Progenitor cell of endocrine pancreas (in vitro differentiated cells): ENCODE measurements at places on chromosomes 4 and X. TPM values are rescaled to one million over a fixed set of nuclear protein-coding genes. Genes with fewer than 3 reads are reported as not detected.
A peak's percentile ranks its signal among the peaks of the same experiment; 100 is the strongest.

DNA sequence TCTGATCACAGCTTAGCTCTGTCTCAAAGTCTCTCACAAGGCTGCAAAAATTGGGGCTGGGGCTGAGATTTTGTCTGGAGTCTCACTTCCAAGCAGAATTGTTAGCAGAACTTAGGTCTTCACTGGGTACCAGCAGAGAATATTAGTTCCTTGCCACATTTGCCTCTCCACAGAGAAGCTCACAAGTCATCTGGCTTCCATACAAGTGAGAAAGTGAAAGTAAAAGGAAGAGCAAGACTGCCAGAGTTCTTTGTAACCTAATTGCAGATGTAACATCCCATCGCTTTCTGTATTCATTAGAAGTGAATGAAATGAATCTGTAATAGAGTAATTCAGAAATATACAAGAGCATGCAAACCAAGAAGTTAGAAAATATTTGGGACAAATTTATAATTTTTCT, 624.1 kb upstream of the GNPDA2 start:
- DNase-seq: no peak
- no peak overlapping the region for H3K4me3 ChIP-seq
- no peaks in the 10 kb centered on the region for H3K27me3 ChIP-seq
- no peaks in the 10 kb centered on the region for H3K36me3 ChIP-seq

DNA sequence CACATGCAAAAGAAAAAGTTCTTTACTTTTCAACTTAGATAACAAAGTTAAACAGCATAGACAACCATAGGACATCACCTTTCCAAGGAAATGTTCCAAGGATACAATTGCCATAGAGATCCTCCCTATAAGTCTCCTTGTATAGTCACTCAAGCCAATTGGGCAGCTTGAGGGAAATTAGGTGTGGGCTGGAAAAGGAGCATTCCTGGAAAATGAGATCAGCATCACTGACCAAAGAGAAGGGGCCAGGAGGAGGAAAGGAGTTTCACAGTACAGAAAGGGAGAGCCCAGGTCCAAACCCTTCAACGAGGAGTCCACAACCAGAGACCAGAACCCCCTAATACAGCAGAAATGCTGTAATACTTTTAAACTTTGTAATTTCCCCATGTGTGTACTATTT, 91.5 kb upstream of the PPARGC1A start:
- no peak for DNase-seq
- peak overlapping the region; percentile 7 for H3K27ac ChIP-seq
- H3K4me1 ChIP-seq: peaks cover 5% of the 10 kb centered on the region
- peaks cover 12% of the 10 kb centered on the region for H3K27me3 ChIP-seq
- H3K4me3 ChIP-seq: no peak overlapping the region

GRCh38 chr4:147160908-147161513, 215.3 kb upstream of the TTC29 start:
- H3K27ac ChIP-seq: no peak overlapping the region
- H3K27me3 ChIP-seq: peaks cover 7% of the 10 kb centered on the region
- no peak for DNase-seq
- peaks cover 10% of the 10 kb centered on the region for H3K4me1 ChIP-seq
- no peaks in the 10 kb centered on the region for H3K36me3 ChIP-seq
- no peak overlapping the region for H3K4me3 ChIP-seq

- peaks cover 6% of the 10 kb centered on the region for H3K4me1 ChIP-seq
- H3K36me3 ChIP-seq: no peaks in the 10 kb centered on the region
- H3K27ac ChIP-seq: no peak overlapping the region
- H3K27me3 ChIP-seq: no peaks in the 10 kb centered on the region
- H3K4me3 ChIP-seq: peak overlapping the region; percentile 90
- DNase-seq: no peak
Observed at GRCh38 chrX:7149411-7149810, 1.5 kb upstream of the PUDP start.

DNA sequence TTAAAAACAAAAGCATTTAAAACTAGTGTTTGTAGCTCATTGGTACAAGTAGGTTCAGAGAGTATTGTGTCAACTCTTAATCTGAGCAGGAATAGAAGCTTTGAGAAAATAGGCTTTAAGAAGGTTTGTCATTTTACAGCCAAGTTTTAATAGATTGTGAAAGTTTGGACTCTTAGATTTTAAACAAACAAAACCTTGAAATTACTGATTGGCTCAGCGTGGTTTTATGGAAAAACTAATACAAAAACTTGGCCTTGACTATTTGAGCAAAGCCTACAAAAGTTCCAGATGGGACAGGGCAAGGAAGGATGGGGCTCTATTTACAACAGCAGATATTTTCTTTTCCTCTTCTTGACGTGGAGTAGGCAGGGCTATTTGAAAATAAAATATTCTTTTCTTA, 16.5 kb downstream of the ZFX start:
- no peak overlapping the region for H3K4me3 ChIP-seq
- peaks cover 16% of the 10 kb centered on the region for H3K36me3 ChIP-seq
- peaks cover 46% of the 10 kb centered on the region for H3K4me1 ChIP-seq

DNA sequence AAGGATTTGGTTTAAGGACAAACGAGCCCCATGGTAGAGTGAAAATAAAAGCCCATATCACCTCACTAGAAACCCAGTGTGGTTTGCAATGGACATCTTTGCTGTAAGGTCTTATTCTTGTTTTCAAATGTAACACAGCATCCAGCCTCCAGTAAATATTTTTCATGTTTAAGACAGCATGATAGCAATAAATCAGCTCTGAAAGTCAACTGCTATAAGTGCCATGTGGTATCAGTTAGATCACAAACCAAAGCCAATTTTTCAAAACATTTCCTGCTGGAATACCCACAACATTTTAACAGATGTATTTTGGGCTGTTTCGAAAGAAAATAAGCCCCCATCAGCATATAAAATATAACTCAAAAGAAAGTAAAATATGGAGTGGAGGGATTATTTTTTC, 24.0 kb upstream of the SCML1 start:
- no peaks in the 10 kb centered on the region for H3K27me3 ChIP-seq
- no peak for DNase-seq
- peaks cover 6% of the 10 kb centered on the region for H3K4me1 ChIP-seq
- peak overlapping the region; percentile 31 for H3K27ac ChIP-seq
- peaks cover 12% of the 10 kb centered on the region for H3K36me3 ChIP-seq
- H3K4me3 ChIP-seq: no peak overlapping the region

Gene ATOH1
- total RNA-seq: 0.36 TPM in 1 of 2 replicates, not detected in the other

DNA sequence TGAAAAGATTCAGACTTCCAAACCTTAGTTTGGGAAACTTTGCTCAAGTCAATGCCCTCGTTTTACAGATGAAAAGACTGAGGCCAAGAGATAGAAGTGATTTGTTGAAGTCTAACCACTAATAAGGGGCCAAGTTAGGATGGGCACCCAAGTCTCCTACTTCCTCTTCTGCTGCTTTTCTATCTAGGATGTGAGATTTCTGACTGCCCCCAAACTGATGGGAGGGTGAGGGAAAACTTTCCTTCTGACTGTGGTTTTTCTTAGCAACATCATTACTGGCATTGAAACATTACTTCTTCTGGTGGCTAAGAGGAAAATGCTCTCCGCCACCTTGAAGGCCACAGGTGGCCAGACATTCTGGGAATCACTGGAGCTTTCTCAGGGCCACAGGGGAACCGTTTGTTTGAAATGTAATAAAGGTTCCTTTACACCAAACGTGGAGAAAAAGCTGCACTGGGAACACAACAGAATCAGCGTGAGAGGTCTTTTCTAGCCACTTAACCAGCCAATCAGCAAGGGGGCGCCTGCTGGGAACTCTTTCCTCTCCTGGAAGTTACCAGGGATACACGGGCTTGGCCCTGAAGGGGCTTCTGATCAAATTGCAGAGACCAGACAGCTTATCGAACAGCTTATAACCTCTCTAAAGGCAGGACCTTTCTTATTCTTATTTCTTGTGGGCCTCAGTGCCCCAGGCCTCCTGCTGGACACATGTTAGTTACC, 115.9 kb upstream of the TEX13D start:
- peaks cover 14% of the 10 kb centered on the region for H3K27me3 ChIP-seq
- H3K4me1 ChIP-seq: peaks cover 22% of the 10 kb centered on the region
- H3K36me3 ChIP-seq: no peaks in the 10 kb centered on the region
- H3K27ac ChIP-seq: no peak overlapping the region
- DNase-seq: no peak
- no peak overlapping the region for H3K4me3 ChIP-seq

GRCh38 chr4:154417373-154417673, 74.3 kb downstream of the DCHS2 start:
- no peak for DNase-seq
- no peaks in the 10 kb centered on the region for H3K36me3 ChIP-seq
- H3K4me1 ChIP-seq: peaks cover 6% of the 10 kb centered on the region
- H3K27ac ChIP-seq: peak overlapping the region; percentile 91
- H3K27me3 ChIP-seq: peaks cover 60% of the 10 kb centered on the region

DNA sequence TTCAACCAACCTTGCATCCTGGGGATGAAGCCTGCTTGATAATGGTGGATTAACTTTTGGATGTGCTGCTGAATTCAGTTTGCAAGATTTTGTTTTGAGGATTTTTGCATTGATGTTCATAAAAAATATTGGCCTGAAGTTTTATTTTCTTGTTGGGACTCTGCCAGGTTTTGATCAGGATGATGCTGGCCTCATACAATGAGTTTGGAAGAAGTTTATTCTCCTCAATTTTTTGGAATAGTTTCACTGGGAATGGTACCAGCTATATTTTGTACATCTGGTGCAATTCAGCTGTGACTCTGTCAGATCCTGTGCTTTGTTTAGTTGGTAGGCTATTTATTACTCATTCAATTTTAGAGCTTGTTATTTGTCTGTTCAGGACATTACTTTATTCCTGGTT, 340.3 kb upstream of the TRAM1L1 start:
- H3K27me3 ChIP-seq: no peaks in the 10 kb centered on the region
- no peak overlapping the region for H3K27ac ChIP-seq
- no peak for DNase-seq
- H3K36me3 ChIP-seq: no peaks in the 10 kb centered on the region
- no peak overlapping the region for H3K4me3 ChIP-seq

Gene MFAP3L
- total RNA-seq: 3.3 and 3.4 TPM in 2 replicates

DNA sequence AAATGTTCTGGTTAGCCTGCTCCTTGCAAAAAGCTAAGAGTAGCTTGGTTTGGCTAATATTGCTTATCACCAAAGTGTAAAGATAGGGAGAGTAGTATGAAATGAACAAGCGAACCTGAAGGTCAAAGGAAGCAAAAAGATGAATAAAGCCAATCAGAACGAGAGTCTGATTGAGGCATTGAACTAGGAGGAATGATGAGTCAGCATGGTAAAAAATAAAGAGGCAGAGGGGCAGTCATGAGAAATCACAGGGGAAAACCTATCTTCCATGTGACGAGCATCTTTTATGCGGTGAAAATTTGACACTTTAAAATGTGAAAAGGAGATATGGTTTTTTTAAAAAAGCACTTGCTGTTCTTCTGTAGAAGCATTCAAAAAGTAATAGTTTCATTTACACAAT, 533.7 kb downstream of the SPOCK3 start:
- no peaks in the 10 kb centered on the region for H3K4me1 ChIP-seq
- no peak overlapping the region for H3K4me3 ChIP-seq
- H3K36me3 ChIP-seq: no peaks in the 10 kb centered on the region
- DNase-seq: no peak
- H3K27me3 ChIP-seq: no peaks in the 10 kb centered on the region

GRCh38 chr4:169070895-169071218, 60.8 kb upstream of the CBR4 start:
- no peak for DNase-seq
- H3K36me3 ChIP-seq: peaks cover 5% of the 10 kb centered on the region
- H3K27me3 ChIP-seq: no peaks in the 10 kb centered on the region

Gene RPS6KA3
- 60.8 and 61.8 TPM in 2 replicates for total RNA-seq

DNA sequence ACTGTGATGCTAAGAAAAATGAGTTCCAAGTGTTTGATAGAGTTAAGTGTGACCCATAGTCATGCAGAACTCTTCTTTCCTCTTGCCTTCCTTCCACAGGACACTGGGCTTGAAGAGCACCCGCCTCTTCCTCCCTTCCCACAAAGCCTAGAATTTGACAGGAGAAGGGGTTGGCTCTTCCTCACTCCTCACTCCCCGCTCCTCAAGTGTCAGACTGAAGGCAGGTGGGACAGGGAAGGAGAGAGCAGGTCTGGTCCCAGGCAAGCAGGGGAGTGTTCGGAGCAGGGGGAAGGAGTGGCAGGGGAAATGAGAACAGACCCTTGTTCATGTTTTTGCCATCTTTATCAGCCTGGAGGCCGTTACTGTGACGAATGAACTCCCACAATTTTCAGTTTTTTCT, 10.7 kb downstream of the MAGED2 start:
- H3K36me3 ChIP-seq: peaks cover 15% of the 10 kb centered on the region
- H3K4me3 ChIP-seq: no peak overlapping the region

Gene NAT8L
- 20.7 and 21.8 TPM in 2 replicates for total RNA-seq

GRCh38 chr4:67020438-67020797, 524.9 kb downstream of the CENPC start:
- H3K4me1 ChIP-seq: peaks cover 6% of the 10 kb centered on the region
- H3K27me3 ChIP-seq: no peaks in the 10 kb centered on the region
- H3K4me3 ChIP-seq: no peak overlapping the region
- DNase-seq: no peak
- H3K27ac ChIP-seq: no peak overlapping the region
- no peaks in the 10 kb centered on the region for H3K36me3 ChIP-seq

DNA sequence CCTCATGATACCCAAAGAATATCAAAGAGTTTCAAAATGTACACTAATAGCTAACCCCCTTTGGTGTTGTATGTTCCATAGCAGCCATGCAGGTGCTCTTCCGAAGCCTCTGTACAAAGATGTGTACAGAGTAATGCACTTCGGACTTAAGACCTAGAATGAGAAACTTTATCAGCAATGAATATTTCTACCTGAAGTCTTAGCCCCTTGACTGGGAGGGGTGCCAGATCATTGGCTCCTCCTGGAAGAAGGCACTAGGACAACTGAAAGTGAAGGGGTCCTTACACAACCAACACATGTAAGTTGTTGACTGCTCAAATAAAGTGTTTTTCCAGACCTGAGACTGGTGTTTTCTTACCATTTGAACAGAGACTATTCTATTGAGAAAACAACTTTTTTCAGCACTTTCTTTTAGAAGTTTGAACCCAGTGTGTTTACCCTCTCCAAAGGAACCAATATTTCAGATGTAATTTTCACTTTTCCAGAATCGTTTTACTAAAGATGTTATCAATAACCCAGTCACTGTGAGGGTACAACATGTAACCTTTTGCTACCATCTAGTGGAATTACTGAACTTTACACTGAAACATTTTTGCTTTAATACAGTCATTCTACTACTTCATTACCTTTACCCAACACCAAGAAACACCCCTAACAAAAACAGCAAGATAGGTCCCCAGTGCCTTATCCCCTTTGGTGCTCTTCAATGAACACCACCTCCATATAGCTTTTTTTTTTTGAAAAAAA, 33.3 kb upstream of the PRDX4 start:
- no peak overlapping the region for H3K4me3 ChIP-seq
- H3K36me3 ChIP-seq: no peaks in the 10 kb centered on the region
- H3K27ac ChIP-seq: no peak overlapping the region
- H3K27me3 ChIP-seq: no peaks in the 10 kb centered on the region
- no peak for DNase-seq
- H3K4me1 ChIP-seq: peaks cover 4% of the 10 kb centered on the region

Gene TCEAL5
- total RNA-seq: not detected in 2 replicates

DNA sequence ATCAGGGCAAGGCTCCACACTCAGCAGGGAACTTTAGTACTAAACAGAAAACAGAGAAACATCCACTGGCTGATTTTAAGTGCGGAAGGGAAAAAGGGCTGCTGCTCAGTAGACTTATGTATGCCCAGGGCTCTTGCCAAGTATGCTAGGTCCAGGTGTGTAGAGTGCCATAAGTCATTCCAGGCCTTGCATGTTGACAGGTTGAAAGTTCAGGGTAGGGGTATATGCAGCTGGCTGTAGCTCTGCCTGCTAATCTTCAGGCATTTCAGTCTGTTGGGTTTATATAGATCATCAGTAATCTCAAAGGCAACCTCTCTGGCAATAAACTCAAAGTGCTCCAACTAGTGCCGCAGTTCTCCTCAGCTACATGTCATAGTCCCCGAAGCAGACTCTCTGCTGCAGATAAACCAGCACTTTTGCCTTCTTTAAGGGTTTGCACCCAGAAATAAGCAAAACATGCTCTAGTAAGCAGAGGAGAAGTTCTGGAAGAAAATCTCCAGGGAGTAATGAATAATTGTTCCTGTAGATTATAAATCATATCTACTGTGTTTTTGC, 134.9 kb upstream of the GRIA3 start:
- H3K36me3 ChIP-seq: no peaks in the 10 kb centered on the region
- H3K4me3 ChIP-seq: no peak overlapping the region
- no peak for DNase-seq
- no peaks in the 10 kb centered on the region for H3K27me3 ChIP-seq
